ENCODE measurements at places on chromosomes 1 and 21. TPM values are rescaled to one million over a fixed set of nuclear protein-coding genes. Genes with fewer than 3 reads are reported as not detected.

The CGN gene
- 0.29 TPM for total RNA-seq

The TMEM201 gene
- total RNA-seq: 6.1 TPM

The CTTNBP2NL gene
- 48.6 TPM for total RNA-seq

The LDLRAP1 gene
- total RNA-seq: 13.7 TPM

The BACE2 gene
- 70.4 TPM for total RNA-seq

The RGS5 gene
- total RNA-seq: 297 TPM

The PROX1 gene
- total RNA-seq: 8.8 TPM

The CAMK1G gene
- not detected for total RNA-seq

The VANGL2 gene
- 2.0 TPM for total RNA-seq

The PLA2G2C gene
- 0.24 TPM for total RNA-seq

- DNase-seq: peak; percentile 98
These were observed at the start of gene UBR4 for GRCh38 chr1:19209990-19210771. Gene UBR4, minus strand, starts transcription at chr1:19210266. Its CDS starts 18 bp downstream, at chr1:19210248.

DNA sequence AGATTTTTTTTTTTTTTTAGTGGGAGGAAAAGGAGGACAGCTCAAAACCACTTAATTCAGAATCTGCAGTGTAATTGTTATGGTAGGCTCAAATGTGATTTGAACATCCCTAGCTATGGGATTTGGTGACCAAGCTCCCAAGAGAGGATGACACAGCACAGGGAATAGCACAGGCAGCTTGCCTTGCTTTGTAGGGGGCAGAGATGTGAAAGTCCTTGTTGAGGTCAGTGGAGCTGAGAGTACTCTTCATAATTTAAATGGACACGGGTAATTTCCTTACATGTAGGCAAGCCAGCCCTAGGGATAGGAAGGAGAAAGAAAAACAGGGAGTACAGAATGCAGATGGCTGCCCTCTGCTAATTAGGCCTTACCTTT is 3.2 kb upstream of the UCK2 start:
- DNase-seq: no peak

DNA sequence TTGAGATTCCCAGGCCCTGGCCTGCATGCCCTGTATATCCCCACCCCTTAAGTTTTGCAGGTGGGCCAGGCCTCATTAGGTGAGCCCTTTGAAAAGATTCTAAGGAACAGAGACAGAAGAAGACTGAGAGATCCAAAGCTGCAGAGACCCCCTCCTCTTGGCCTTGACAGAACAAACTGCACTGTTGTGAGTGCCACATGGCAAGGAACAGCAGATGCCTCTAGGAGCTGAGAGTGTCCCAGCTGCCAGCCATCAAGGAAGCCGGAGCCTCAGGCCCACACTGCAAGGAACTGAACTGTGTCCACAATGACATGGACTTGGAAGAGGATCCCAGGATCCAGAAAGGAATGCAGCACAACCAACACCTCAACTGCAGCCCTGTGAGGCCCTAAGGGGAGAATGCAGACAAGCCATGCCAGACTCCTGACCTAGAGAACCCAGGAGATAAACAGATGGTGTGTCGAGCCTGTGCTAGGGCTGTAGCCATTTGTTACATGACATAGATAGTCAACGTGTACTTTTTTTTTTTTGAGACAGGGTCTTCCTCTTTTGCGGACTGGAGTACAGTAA is 182.7 kb downstream of the AJAP1 start:
- DNase-seq: no peak

DNA sequence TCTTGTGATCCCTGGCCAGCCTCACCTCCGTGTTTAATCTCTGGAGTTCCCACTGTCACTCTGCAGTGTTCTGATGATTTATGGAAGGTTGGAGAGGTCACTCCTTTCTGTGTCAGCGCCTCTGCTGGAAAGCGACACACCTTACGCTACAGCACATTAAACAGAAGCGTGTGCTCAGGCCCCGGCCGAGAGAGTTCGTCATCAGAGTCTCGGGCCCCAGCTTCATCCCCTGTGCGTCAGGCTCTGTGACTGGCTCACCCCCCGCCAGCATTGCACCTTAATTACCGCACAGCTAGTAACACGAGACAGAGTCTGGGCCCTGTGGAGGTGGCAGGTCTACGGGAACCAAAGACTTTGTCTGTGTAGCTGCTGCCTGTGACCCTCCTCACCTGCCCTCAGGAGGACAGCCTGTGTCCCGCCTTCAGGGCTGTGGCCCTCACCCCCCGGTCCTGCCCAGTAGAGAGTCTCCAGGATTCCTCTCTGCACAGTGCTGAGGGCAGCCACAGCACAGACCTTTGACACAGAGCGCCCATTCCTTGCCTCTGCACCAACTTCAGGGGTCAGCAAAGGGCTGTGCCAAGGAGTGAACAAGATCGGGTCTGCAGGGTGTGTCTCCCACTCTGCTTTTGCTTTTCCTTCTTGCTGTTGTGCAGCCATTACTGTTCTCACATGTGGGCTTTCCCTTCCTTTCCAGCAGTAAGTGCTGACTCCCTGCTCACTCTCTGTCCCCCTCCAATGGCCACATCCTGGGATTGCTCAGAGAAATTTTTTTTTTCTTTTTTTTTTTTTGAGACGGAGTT is 157.6 kb downstream of the PGBD5 start:
- DNase-seq: peak; percentile 67

- DNase-seq: no peak
These were observed 8.8 kb upstream of the ZBTB48 start for GRCh38 chr1:6570987-6571386.

DNA sequence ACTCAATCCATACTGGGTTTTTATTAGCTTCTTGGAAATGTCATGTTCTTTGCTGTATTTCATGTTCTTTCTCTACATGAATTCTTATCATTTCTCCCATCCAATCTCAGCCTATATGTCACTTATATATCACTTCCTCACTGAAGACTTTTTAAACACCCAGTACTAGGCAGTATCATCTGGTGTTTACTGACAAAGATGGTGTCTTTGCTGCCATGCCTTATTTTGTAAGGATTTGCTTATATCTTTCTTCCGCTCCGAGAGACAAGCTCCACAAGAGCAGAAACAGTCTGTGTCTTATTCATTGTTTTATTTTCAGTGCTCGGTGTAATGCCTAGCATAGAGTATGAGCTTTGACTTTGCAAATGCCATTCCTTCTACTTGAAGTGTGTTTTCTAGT is 30.2 kb downstream of the F13B start:
- DNase-seq: no peak

- no peak for DNase-seq
These were observed 14.9 kb downstream of the MAP7D1 start for GRCh38 chr1:36170643-36171412.

DNA sequence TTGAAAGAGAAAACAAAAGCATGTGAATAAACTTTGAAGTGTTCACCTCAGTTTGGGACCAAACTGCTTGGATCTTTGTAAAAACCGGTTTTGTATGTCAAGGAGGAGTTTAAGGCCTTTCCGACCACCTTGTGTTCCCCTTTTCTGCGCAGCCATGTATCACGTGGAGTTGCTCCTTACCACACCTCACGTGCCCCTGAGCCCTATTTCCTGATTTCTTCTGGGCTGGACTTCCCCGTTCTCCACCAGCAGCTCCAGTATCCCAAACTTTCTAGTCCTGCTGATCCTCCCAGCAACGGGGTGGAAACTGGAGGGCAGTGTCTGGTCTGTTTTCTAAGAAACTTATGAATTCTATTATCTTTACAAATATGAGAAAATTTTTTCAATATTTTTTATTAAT is 1.6 kb upstream of the SH3D21 start:
- no peak for DNase-seq

DNA sequence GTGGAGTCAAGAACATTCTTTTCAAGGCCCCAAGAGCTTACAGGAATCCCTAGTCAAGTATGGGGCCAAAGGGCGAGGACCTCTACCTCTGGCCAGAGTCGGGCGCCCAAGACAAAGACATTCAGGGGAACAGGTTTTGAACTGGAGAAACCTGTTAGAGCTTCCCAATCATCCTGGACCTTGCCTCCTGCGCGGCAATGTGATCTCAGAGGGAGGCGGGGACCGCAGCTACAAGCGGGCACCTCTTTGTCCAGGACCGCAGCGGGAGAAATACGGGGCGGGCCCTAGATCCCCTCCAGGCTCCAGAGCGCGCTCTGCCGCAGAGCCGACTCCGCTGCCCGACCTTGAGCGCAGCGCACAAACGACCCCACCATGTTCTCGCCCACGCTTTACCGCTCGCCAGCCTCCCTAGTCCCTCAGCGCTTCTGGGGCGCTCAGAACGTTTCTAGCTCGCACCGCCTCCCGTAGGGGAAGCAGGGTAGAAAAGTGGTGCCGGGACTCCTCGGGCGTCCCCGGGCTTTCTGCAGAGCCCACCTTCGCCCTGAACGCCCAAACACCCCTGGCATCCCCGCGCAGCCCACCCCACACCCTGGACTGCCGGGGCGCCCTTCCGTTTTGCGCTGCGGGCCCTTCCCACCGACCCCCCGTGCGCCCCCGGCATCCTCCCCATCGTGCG is 28.1 kb downstream of the RABIF start:
- no peak for DNase-seq

- no peak for DNase-seq
These were observed 3.1 kb upstream of the ZNF697 start for GRCh38 chr1:119651133-119651532.

DNA sequence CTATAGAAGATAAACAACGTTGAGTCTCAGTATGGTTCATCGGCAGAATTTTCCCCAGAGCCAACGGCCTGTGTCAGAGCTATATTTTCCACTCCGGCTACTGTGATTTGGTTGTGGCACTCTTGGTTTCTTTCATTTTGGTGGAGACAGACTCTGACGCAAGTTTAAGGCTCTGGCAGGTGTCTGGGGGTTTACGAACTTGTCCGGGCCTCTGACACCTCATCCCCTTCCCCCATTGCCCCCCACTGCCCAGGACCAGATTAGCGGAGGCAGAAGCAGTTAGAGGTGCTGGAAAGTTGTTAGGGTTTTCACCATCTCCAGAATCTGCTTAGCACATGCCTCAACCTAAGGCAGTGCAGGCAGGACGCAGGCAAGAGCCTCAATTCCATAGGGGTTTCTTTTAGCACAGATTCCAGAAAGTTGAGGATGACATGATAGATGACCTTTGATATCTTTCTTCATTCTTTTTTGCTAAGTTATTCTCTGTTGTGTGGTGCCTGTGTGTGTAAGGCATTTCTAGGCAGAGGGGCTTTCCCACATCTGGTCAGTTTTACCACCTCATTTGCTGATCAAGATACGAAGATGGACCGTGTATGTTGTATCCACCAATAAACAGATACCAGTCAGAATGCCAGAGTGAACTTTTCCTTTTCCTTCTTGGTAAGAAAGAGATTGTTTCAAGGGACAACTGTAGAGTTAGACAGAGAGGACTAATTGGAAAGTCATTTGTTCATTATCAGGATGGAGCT is 18.4 kb upstream of the IL10 start:
- no peak for DNase-seq

DNA sequence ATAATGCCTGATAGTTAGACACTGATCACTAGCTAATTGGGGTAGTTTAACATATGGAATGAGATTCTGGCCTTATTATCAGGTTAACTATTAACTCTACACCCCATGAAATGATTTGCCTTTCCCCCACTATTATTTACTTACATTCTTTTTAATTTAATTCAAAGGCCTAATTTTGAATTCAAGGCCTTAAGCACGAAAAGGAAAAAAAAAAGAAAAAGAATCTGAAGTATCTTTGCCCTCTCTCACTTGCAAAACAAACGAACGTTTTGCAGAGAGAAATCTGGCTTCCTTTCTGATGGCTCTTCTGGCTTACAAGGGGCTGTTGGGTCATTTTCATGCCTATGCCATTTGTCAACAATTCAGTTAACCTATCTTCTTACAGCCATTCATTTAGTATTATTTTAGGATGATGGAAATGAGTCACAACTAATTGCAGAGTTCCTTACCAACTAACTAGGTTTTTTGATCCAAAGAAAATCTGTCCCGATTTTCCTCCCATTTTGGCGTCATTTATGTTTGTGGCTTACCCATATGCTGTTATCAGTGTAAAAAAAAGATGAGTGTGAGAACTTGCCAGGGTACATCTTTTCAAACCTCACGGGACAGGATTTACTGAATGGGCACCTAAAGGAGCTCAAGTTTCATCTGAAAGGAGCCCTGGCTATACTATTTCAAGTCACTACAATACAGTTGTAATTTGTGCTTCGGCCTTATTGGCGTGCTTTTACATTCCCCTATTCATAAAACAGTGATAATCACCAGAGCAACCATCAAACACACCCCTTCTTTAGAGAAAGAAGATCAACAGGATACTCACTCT is 1.9 kb upstream of the ERRFI1 start:
- no peak for DNase-seq

DNA sequence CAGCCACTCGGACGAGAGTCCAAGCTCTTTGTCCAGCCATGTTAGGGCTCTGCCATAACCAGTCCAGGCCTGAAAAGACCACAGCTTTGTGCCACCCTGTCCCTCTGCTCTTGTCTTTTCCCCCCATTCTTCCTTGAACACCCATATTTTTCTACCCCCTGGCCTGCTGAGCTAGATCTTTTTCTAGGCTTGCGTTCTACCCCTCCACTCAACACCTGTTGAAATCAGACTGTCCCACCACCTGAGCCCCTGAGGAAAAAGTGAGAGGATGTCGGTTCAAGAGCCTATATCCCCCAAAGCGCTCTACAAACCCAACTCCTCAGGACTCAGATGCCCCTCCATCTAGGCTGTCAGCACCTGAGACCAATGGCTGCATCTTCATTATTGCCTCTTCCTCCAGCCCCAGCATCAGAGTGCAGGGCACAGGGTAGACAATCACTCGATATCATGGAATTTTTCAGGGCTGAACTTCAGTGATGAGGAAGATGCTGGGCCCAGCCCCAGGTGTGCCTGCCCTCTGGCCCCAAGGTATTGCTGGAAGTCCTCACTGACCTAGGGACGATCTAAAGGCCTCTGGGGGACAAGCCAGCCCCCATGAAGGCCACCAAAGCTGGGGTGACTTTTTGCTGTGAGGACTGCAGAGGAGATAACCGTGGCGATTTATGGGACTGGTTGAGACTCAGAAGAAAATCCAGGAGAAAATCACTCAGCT is 75.3 kb downstream of the CD247 start:
- DNase-seq: no peak

- DNase-seq: no peak
These were observed 161.7 kb downstream of the TGFBR3 start for GRCh38 chr1:91724231-91724630.

DNA sequence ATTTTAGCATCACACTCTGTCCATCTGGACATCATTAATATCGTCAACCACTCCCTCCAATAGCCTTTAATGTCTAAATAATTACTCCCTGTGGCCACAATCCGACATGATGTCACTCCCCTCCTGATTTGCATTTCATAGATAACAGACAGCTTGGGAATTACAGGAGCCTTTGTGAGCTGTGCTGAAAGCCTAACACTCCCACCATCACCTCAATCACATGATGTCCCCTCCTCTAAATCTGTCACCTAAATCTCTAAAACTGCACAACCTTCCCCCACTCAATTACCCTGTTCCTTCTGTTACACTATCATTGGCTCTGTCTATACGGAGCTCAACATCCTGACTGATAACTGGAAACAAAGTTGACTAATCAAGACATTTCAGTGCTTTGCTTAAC is 14.3 kb downstream of the NHLH2 start:
- DNase-seq: no peak

DNA sequence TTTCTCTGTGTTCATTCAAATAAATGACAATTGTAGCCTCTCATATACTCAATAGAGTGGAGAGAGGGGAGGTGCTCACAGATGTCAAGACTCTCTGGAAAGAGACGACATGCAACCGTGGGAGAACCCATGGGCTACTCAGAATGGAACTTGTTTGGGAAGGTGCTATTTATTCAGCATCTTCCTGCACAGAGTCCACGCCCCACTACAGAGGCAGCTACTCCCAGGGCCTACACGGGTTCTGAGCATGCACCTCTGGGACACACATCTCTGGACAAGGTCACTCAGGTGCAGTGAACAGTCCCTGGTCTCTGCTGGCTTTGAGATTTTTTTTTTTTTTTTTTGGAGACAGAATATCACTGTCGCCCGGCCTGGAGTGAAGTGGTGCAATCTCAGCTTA is 64.1 kb downstream of the NID1 start:
- no peak for DNase-seq

GRCh38 chr1:147598621-147599361 is 57.5 kb downstream of the BCL9 start:
- peak; percentile 84 for DNase-seq
